ENCODE measurements at places on chromosomes 5 and 9.

DNA sequence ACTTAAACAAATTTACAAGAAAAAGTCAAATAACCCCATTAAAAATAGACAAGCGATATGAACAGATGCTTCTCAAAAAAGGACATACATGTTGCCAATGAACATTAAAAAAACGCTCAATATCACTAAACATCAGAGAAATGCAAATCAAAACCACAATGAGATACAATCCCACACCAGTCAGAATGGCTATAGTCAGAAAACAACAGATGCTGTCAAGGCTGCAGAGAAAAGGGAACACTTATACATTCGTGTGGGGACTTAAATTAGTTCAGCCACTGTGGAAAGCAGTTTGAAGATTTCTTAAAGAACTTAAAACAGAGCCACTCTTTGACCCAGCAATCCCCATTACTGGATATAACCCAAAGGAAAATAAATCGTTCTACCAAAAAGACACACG is 10.8 kb downstream of the OR13F1 start:
- H3K4me3 ChIP-seq = no peak overlapping the region
- H3K27me3 ChIP-seq = no peaks in the 10 kb centered on the region
- no peaks in the 10 kb centered on the region for H3K4me1 ChIP-seq
- H3K27ac ChIP-seq = no peak overlapping the region
- no peaks in the 10 kb centered on the region for H3K36me3 ChIP-seq

DNA sequence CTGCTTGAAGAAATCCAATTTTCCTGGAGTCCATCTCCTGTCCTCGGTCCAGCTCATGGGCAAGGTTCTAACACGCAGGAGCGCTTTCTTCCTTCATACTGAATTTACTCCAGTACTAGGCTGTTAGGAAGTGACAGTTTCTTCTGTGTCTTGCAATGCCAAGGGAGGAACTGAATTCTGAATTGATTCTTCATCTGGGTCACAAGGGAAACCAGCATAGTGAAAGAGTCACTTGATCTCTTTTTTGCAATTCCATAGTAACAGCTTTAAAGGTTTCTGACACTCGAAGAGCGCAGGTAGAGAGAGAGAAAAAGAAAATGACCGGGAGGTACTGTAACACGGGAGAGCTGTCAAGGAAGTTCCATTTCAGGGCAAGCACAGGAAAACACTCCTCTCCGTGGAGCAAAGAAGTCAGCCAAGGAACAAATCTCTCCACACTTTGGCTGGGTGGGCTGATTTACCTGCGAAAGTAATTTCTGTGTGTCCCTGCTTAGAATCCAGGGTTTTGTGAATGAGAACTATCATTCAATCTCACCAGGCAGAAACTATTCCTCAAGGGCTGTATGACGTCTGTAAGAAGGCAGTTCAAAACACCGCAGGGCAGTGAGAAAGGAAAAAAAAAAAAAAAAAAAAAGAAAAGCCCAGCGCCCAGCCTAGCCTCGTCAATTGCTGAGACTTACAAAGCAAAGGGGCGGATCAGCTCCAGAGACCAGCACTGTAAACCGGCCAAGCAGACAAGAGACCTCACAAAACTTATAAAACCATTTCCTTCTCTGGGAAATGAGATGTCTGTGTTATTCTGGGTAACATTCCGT is 617.8 kb downstream of the PDE4D start:
- H3K36me3 ChIP-seq = no peaks in the 10 kb centered on the region
- no peaks in the 10 kb centered on the region for H3K27me3 ChIP-seq
- no peaks in the 10 kb centered on the region for H3K4me1 ChIP-seq
- peak; percentile 82 for DNase-seq

GRCh38 chr5:75338408-75338807 is 1.4 kb downstream of the HMGCR start:
- peaks cover 6% of the 10 kb centered on the region for H3K36me3 ChIP-seq
- no peaks in the 10 kb centered on the region for H3K27me3 ChIP-seq
- peak overlapping the region; percentile 20 for H3K27ac ChIP-seq
- DNase-seq = peak; percentile 11

DNA sequence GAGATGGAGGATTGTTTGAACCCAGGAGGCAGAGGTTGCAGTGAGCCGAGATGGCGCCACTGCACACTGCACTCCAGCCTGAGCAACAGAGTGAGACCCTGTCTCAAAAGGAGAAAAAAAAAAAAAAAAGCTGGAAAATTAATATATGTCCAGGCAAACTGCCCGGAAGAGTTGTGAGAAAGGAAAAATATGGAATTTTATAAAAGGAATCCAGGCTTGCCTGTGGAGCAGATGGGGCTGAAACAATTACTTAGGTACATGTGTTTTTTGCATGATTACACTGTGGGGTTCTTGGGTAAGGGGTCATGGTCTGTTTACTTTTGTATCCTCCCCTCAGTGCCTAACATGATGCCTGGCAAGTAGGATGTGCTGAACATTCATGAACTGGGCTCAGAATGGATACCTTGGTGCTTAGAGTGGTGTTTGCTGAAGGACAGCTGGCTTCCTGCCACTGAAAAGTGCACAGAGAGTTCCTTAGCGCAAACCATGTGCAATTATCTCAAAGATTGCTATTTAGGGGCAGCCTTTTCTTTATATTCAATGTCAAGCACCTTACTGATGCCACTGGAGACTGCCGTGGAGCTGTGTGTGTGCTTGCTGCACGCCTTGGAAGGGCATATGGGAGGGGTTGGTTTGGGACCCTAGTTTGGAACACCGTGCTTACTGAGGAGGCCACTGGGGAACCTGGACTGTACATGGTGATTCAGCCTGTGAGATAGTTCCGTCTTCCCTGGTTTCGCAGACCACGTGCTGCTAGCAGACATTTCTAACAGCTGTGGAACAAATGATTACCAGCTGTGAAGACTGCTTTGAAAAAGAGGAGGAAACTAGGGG is 78.4 kb downstream of the MAP1B start:
- H3K4me3 ChIP-seq = no peak overlapping the region
- no peaks in the 10 kb centered on the region for H3K4me1 ChIP-seq
- no peak overlapping the region for H3K27ac ChIP-seq
- peaks cover 40% of the 10 kb centered on the region for H3K36me3 ChIP-seq

- H3K27me3 ChIP-seq = peaks cover 56% of the 10 kb centered on the region
- no peaks in the 10 kb centered on the region for H3K36me3 ChIP-seq
- no peak overlapping the region for H3K4me3 ChIP-seq
- peaks cover 5% of the 10 kb centered on the region for H3K4me1 ChIP-seq
- peak; percentile 35 for DNase-seq
Observed at GRCh38 chr9:128412120-128412790, 8.4 kb upstream of the CERCAM start.

DNA sequence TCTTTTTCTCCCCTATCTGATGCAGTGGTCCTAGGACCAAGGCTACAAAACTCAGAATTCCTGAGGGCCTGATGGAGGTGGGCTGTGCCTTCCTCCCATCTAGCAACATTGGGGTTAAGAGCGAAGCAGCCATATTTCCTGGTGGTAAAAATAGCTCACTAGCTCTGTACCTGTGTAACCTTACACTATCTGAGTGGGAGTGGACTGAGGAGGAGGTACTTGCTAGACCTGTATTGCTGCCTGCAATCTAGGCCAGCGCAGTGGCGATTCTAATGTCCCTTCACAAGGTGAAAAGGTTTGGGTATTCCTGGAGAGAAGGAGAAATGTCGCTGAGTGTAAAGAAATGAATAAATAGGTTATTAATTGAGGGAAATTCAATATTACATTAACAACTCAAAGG is 80.2 kb upstream of the LIFR start:
- H3K4me3 ChIP-seq = no peak overlapping the region
- H3K4me1 ChIP-seq = peaks cover 2% of the 10 kb centered on the region
- DNase-seq = no peak
- peaks cover 24% of the 10 kb centered on the region for H3K27me3 ChIP-seq

DNA sequence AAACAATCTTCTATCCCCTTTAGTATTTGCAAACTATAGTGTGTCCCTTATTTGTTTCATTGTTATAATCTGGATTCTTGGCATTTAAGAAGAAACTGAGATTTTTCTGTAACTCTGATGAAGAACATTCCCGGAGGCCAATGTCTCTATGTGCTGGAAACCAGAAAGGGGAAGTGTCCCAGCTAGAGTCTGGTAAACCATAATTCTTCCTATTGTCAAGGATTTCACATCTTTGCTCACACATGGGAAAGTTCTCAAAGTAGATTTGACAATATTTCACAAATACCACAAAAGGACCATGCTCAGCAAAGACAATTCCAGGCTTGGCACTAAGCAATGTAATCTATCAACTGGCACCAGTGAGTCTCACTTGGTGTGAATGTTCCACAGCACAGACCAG is 146.8 kb downstream of the MUSK start:
- no peak overlapping the region for H3K4me3 ChIP-seq
- no peaks in the 10 kb centered on the region for H3K4me1 ChIP-seq
- H3K27ac ChIP-seq = no peak overlapping the region
- no peaks in the 10 kb centered on the region for H3K36me3 ChIP-seq

DNA sequence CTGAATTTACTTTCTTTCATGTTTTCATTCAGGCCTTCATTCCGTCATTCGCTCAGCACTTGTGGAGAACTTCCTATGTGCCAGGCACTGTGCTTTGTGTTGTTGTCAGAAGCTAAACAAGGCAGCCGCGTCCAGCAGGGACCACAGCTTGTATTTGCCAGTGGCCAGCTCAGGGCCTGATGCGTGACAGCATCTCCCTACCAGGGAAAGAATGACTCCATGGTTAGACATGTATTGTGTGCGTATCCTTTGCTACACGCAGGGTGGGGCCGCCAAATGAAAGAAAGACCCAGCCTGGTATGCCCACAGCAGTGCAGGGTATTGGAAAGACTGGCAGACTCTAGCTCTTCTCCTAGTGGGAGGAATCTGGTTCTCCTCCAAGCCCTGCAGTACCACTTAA is 4.7 kb upstream of the COL27A1 start:
- peaks cover 67% of the 10 kb centered on the region for H3K27me3 ChIP-seq
- peaks cover 16% of the 10 kb centered on the region for H3K4me1 ChIP-seq
- no peaks in the 10 kb centered on the region for H3K36me3 ChIP-seq

DNA sequence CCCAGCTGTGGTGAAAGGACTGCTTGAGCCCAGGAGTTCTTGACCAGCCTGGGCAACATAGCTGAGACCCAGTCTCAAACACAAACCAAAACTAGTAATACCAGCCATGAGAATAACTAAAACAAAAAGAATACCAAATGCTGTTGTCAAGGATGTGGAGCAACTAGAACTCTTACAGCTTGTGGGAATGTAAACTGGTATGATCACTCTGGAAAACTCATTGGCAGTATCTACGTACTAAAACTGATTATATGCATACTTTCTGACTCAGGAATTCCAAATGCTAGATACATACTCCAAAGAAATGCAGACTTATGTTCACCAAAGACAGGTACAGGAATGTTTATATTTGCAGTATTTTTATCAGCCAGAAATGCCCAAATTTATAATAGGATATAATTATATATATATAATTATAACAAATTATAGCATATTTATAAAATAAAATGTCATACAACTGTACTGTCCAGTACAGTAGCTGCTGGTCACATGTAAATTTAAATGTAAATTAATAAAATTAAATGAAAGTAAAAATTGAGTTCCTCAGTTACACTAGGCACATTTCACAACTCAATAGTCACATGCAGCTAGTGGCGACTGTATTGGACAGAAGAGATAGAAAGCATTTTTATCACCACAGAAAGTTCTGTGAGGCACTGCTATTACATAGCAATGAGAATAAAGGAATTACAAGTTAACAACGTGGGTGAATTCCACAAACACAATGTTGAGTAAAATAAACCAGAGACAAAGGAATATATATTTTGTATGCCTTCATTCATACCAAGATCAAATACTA is 118.5 kb downstream of the GNAQ start:
- no peaks in the 10 kb centered on the region for H3K36me3 ChIP-seq
- no peaks in the 10 kb centered on the region for H3K27me3 ChIP-seq
- H3K27ac ChIP-seq = no peak overlapping the region
- DNase-seq = peak; percentile 16
- no peaks in the 10 kb centered on the region for H3K4me1 ChIP-seq

DNA sequence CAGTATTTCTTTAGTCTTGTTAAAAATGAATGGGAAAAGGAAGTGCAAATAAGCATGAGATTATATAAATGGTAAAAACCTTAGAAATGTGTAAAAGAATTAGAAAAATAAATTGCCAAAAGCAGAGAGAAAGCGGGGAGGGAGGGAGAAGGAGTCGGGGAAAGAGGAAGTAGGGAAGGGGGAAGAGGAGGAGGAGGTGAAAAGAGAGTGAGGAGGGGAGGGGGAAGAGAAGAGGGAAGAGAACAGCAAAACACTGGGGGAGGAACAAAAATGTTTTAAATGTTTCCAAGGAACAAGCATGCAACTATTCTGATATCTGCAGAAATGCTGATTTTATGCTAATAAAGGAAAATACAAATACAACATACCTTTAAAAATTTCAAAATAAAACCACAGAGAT is 317.5 kb downstream of the PIK3R1 start:
- DNase-seq = no peak
- H3K36me3 ChIP-seq = no peaks in the 10 kb centered on the region
- no peak overlapping the region for H3K27ac ChIP-seq

GRCh38 chr5:67648201-67648671 is 451.6 kb upstream of the CD180 start:
- H3K36me3 ChIP-seq = no peaks in the 10 kb centered on the region
- no peaks in the 10 kb centered on the region for H3K27me3 ChIP-seq
- peak overlapping the region; percentile 72 for H3K27ac ChIP-seq
- H3K4me3 ChIP-seq = no peak overlapping the region
- peaks cover 5% of the 10 kb centered on the region for H3K4me1 ChIP-seq

- no peaks in the 10 kb centered on the region for H3K36me3 ChIP-seq
- no peak for DNase-seq
- H3K4me1 ChIP-seq = peaks cover 13% of the 10 kb centered on the region
- no peak overlapping the region for H3K27ac ChIP-seq
Observed at GRCh38 chr9:134313470-134313869, 12.8 kb upstream of the RXRA start.

- no peaks in the 10 kb centered on the region for H3K27me3 ChIP-seq
- no peak for DNase-seq
- H3K4me1 ChIP-seq = peaks cover 2% of the 10 kb centered on the region
- no peak overlapping the region for H3K4me3 ChIP-seq
- peaks cover 7% of the 10 kb centered on the region for H3K36me3 ChIP-seq
Observed at GRCh38 chr5:64979531-64979930, 210.8 kb downstream of the CWC27 start.

DNA sequence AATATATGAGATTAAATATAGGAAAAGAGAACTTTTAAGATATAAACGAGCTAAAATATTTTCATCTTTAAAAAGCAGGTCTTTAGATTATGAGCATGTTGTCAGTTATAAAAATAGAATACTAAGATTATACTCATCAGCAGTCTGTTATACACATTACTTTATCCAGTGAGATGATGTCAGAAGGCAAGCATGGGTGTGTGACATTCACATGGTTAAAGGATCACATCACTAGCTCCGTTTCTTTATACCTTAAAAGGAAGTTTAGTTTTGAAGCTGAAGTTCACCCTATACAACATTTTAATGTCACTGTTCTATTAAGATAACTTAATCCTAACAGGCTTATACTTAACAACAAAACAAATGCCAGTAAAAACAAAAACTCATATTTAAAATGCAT is 59.6 kb downstream of the RICTOR start:
- H3K27ac ChIP-seq = no peak overlapping the region
- no peaks in the 10 kb centered on the region for H3K27me3 ChIP-seq
- no peaks in the 10 kb centered on the region for H3K4me1 ChIP-seq
- peak; percentile 84 for DNase-seq
- no peak overlapping the region for H3K4me3 ChIP-seq

All from mesenchymal stem cell (in vitro differentiated cells and primary cell).